Progenitor cell of endocrine pancreas (in vitro differentiated cells): ENCODE measurements at places on chromosomes 2 and 18.
A peak's percentile ranks its signal among the peaks of the same experiment; 100 is the strongest.

- DNase-seq: no peak
- no peaks in the 10 kb centered on the region for H3K27me3 ChIP-seq
- H3K27ac ChIP-seq: no peak overlapping the region
These were observed 78.5 kb downstream of the TANC1 start for GRCh38 chr2:159046966-159047365.

- DNase-seq: no peak
- H3K36me3 ChIP-seq: peaks cover 1% of the 10 kb centered on the region
- H3K4me1 ChIP-seq: peaks cover 36% of the 10 kb centered on the region
These were observed 30.5 kb downstream of the TCF7L1 start for GRCh38 chr2:85163675-85164074.

DNA sequence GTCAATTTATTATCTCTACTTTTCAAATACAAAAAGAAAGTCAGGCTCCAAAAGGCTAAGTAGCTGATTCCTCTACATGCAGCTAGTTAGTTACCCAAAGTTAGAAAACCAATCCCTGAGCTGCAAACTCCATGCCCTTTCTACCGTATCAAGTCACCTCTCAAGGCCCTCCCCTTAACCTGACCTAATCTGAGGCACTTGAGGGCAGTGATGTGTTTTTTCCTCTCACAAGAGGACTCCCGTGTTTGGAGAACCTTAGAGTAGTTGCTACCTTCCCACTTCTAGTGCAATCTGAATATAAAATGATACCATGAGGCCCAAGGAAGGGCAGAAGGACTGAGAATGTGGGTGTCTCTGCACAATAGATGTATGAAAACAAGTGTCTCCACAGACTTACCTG is 907.9 kb upstream of the CELF4 start:
- no peak overlapping the region for H3K4me3 ChIP-seq
- peaks cover 5% of the 10 kb centered on the region for H3K4me1 ChIP-seq
- no peaks in the 10 kb centered on the region for H3K27me3 ChIP-seq

DNA sequence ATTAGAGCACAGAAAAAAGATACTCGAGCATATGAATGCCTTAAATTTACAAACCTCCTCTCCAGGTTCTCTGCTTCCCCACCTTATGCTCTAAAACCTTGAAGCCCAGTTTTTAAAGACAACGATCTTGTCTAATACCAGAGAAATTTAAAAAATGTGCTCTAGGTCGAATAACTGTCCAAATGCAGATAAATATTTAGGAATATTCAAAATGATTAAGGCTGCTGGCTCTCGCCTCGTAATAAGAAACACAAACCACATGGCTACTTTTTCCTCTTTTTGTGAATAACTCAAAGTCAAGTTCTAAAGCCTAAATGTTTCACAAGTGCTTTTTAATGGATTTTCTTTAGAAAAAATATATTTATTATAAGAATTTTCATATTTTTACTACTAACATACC is 101.3 kb downstream of the SATB2 start:
- DNase-seq: no peak
- no peak overlapping the region for H3K27ac ChIP-seq
- peaks cover 12% of the 10 kb centered on the region for H3K27me3 ChIP-seq
- H3K36me3 ChIP-seq: no peaks in the 10 kb centered on the region

- DNase-seq: no peak
- no peak overlapping the region for H3K4me3 ChIP-seq
- H3K4me1 ChIP-seq: no peaks in the 10 kb centered on the region
- H3K36me3 ChIP-seq: no peaks in the 10 kb centered on the region
- H3K27me3 ChIP-seq: peaks cover 14% of the 10 kb centered on the region
These were observed 226.1 kb upstream of the TRIB2 start for GRCh38 chr2:12490641-12491040.

GRCh38 chr2:202844656-202845055 is 26.9 kb downstream of the ICA1L start:
- no peak for DNase-seq
- peaks cover under 1% of the 10 kb centered on the region for H3K4me1 ChIP-seq
- H3K27ac ChIP-seq: no peak overlapping the region
- peaks cover 11% of the 10 kb centered on the region for H3K36me3 ChIP-seq

GRCh38 chr2:195016841-195017240 is 640.2 kb upstream of the SLC39A10 start:
- no peaks in the 10 kb centered on the region for H3K4me1 ChIP-seq
- no peaks in the 10 kb centered on the region for H3K27me3 ChIP-seq
- no peak for DNase-seq
- no peak overlapping the region for H3K4me3 ChIP-seq
- H3K27ac ChIP-seq: no peak overlapping the region

- no peak for DNase-seq
- H3K27ac ChIP-seq: no peak overlapping the region
These were observed 131.5 kb downstream of the UXS1 start for GRCh38 chr2:106062627-106063026.

GRCh38 chr18:59961070-59961469 is 61.3 kb downstream of the PMAIP1 start:
- H3K27me3 ChIP-seq: peaks cover 6% of the 10 kb centered on the region
- DNase-seq: no peak

DNA sequence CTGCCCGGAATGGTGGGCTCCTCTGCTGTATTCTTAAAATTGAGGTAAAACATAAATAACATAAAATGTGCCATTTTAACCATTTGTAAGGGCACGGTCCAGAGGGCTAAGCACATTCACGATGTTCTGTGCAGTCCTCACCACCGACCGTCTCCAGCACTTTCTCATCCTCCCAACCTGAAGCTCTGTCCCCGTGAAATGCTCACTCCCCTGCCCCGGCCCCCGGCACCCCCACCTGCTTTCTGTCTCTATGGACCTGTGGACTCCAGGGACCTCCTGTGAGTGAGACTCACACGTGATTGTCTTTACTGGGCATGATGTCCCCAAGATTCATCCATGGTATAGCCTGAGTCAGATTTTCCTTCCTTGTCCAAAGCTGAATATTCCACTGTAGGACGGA is 38.7 kb upstream of the CTDP1 start:
- no peak overlapping the region for H3K27ac ChIP-seq
- H3K4me1 ChIP-seq: no peaks in the 10 kb centered on the region
- H3K4me3 ChIP-seq: no peak overlapping the region
- H3K36me3 ChIP-seq: no peaks in the 10 kb centered on the region

- H3K27ac ChIP-seq: peak overlapping the region; percentile 29
- peaks cover 14% of the 10 kb centered on the region for H3K36me3 ChIP-seq
- H3K4me3 ChIP-seq: no peak overlapping the region
- no peak for DNase-seq
- peaks cover 6% of the 10 kb centered on the region for H3K4me1 ChIP-seq
These were observed 47.9 kb downstream of the ARMC9 start for GRCh38 chr2:231246171-231246842.

GRCh38 chr2:48220501-48220900 is 309.5 kb upstream of the STON1 start:
- H3K27me3 ChIP-seq: no peaks in the 10 kb centered on the region
- H3K4me1 ChIP-seq: peaks cover 14% of the 10 kb centered on the region
- H3K36me3 ChIP-seq: no peaks in the 10 kb centered on the region

GRCh38 chr2:238376884-238377391 is 49.8 kb upstream of the ASB1 start:
- peaks cover 21% of the 10 kb centered on the region for H3K4me1 ChIP-seq
- no peaks in the 10 kb centered on the region for H3K27me3 ChIP-seq
- no peak overlapping the region for H3K27ac ChIP-seq
- no peak for DNase-seq
- H3K4me3 ChIP-seq: no peak overlapping the region

DNA sequence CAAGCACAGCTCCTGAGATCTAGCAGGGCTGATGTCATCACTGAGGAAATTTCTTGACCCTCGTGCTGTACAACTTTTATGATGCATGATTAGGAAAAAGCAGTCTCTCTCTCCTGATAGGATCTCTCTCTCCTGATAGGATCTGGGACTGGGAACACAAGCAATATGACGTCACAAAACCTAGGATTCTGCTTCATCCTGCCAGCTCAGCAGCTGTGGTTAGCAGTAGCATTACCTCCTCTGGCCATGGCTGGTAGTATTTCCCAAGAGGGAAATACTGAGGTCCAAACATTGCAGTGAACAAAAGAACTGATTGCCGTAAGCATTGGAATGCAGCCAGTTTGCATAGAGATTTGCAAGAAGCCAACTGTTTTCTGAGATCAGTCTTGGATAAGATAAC is 521.2 kb upstream of the POU3F3 start:
- no peak overlapping the region for H3K4me3 ChIP-seq
- no peak for DNase-seq
- peaks cover 4% of the 10 kb centered on the region for H3K4me1 ChIP-seq
- no peaks in the 10 kb centered on the region for H3K36me3 ChIP-seq
- peaks cover 42% of the 10 kb centered on the region for H3K27me3 ChIP-seq

GRCh38 chr2:157355618-157356017 is 30.0 kb upstream of the ERMN start:
- no peak overlapping the region for H3K27ac ChIP-seq
- no peaks in the 10 kb centered on the region for H3K4me1 ChIP-seq
- no peak for DNase-seq
- no peaks in the 10 kb centered on the region for H3K27me3 ChIP-seq

DNA sequence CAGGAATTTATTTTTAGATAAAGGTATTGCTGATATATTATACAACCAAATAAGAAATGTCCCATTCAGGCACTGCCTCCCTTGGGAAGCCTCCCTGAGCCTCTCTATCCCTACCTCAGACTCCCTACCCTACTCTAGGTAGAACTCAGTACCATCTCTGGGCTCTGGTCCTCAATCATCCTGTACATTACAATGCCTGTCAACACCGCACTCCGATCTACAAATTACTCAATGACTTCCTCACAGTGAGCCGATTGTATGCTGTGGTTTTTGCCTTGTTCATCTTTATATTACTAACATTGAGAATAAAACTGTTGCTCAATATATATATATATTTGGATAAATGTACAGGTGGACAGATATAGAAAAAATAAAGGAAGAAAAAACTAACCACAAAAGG is 207.5 kb downstream of the STK39 start:
- peaks cover 11% of the 10 kb centered on the region for H3K36me3 ChIP-seq
- H3K27ac ChIP-seq: no peak overlapping the region
- peaks cover 9% of the 10 kb centered on the region for H3K4me1 ChIP-seq
- no peak for DNase-seq
- H3K4me3 ChIP-seq: no peak overlapping the region

- no peak for DNase-seq
- H3K36me3 ChIP-seq: no peaks in the 10 kb centered on the region
These were observed 275.9 kb downstream of the TMX3 start for GRCh38 chr18:68438983-68439382.

- DNase-seq: no peak
- no peaks in the 10 kb centered on the region for H3K36me3 ChIP-seq
- no peak overlapping the region for H3K27ac ChIP-seq
- no peak overlapping the region for H3K4me3 ChIP-seq
These were observed 40.5 kb downstream of the SPHKAP start for GRCh38 chr2:228140934-228141528.

GRCh38 chr18:76388891-76389423 is 106.1 kb downstream of the ZNF516 start:
- no peaks in the 10 kb centered on the region for H3K27me3 ChIP-seq
- H3K27ac ChIP-seq: peak overlapping the region; percentile 86
- H3K4me1 ChIP-seq: peaks cover 50% of the 10 kb centered on the region
- no peak for DNase-seq

DNA sequence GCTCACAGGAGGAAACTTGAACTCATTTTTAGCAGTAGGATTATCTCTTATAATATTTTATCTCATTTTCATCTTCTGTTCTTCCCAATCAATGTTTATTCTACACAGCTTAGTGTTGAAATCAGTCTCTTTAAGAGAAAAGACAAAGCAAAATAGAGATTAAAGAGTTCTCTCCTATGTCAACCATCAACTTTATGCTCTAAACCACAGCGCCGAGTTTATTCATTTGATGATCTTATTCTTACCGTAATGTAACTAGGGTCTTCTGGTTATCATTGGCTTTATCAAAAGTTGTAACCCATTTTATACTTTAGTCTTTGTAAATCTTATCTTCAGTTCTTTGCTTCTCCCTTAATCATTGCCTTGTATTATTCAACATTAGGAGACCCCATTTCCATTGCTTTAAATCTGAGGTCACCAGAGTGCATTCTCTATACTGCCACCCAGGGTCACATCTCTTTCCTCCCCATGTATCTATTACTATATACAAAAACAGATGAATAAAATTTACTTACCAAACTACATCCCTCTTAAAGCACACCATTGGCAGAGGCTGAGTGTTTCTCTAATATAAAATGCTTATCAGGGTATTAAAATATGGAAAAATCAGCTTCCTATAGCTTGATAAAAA is 22.8 kb upstream of the ERMN start:
- DNase-seq: no peak
- no peaks in the 10 kb centered on the region for H3K4me1 ChIP-seq
- no peaks in the 10 kb centered on the region for H3K27me3 ChIP-seq
- no peaks in the 10 kb centered on the region for H3K36me3 ChIP-seq
- H3K27ac ChIP-seq: no peak overlapping the region

DNA sequence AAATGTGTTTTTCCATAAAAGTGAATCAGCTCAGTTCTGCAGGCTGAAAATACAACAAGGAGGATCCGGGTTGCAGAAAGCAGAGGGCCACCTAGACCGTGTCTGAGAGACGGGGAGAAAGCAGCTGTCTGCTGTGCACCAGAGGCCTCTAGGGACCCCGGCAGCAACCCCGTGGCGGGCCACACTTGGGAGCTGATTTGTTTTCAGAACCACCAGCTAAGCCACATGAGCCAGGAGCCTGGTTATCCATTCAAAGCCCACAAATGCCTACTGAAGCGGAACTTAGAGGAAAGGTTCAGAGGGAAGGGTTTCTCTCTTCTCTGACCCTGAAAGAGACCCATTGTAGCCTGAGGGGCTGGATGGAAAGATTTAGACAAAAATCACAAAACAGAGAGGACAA is 28.4 kb upstream of the ID2 start:
- no peak overlapping the region for H3K4me3 ChIP-seq
- no peak for DNase-seq
- peaks cover 4% of the 10 kb centered on the region for H3K4me1 ChIP-seq

- no peak overlapping the region for H3K4me3 ChIP-seq
- no peaks in the 10 kb centered on the region for H3K27me3 ChIP-seq
- peaks cover 19% of the 10 kb centered on the region for H3K4me1 ChIP-seq
- peak overlapping the region; percentile 22 for H3K27ac ChIP-seq
- no peaks in the 10 kb centered on the region for H3K36me3 ChIP-seq
These were observed 48.0 kb downstream of the NAB1 start for GRCh38 chr2:190696792-190697398.

- H3K27ac ChIP-seq: no peak overlapping the region
- no peaks in the 10 kb centered on the region for H3K27me3 ChIP-seq
- H3K36me3 ChIP-seq: peaks cover 7% of the 10 kb centered on the region
- H3K4me1 ChIP-seq: no peaks in the 10 kb centered on the region
These were observed 14.6 kb downstream of the AP1S3 start for GRCh38 chr2:223822818-223823217.

- no peak for DNase-seq
- H3K27me3 ChIP-seq: no peaks in the 10 kb centered on the region
- H3K27ac ChIP-seq: no peak overlapping the region
- H3K4me3 ChIP-seq: no peak overlapping the region
- H3K36me3 ChIP-seq: peaks cover 6% of the 10 kb centered on the region
These were observed 160.5 kb downstream of the ZFP36L2 start for GRCh38 chr2:43065871-43066270.

- H3K27ac ChIP-seq: no peak overlapping the region
- DNase-seq: no peak
These were observed 120.9 kb downstream of the MMADHC start for GRCh38 chr2:149466635-149467034.

- H3K27ac ChIP-seq: no peak overlapping the region
- H3K27me3 ChIP-seq: peaks cover 83% of the 10 kb centered on the region
- DNase-seq: peak; percentile 37
- H3K4me1 ChIP-seq: peaks cover 8% of the 10 kb centered on the region
- H3K4me3 ChIP-seq: peak overlapping the region; percentile 74
These were observed 391 bp downstream of the ZNF385B start for GRCh38 chr2:179861027-179861415.

GRCh38 chr2:45072862-45073237 is 63.6 kb upstream of the SIX2 start:
- H3K27ac ChIP-seq: no peak overlapping the region
- no peak for DNase-seq
- H3K4me3 ChIP-seq: no peak overlapping the region
- no peaks in the 10 kb centered on the region for H3K36me3 ChIP-seq
- peaks cover 13% of the 10 kb centered on the region for H3K4me1 ChIP-seq
